ENCODE measurements at places on chromosomes 1 and 21.

DNA sequence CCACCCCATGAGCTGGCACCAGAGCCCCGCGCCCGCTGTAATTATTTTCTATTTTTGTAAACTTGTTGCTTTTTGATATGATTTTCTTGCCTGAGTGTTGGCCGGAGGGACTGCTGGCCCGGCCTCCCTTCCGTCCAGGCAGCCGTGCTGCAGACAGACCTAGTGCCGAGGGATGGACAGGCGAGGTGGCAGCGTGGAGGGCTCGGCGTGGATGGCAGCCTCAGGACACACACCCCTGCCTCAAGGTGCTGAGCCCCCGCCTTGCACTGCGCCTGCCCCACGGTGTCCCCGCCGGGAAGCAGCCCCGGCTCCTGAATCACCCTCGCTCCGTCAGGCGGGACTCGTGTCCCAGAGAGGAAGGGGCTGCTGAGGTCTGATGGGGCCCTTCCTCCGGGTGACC, 19.1 kb downstream of the RNF223 start:
- DNase-seq = no peak

DNA sequence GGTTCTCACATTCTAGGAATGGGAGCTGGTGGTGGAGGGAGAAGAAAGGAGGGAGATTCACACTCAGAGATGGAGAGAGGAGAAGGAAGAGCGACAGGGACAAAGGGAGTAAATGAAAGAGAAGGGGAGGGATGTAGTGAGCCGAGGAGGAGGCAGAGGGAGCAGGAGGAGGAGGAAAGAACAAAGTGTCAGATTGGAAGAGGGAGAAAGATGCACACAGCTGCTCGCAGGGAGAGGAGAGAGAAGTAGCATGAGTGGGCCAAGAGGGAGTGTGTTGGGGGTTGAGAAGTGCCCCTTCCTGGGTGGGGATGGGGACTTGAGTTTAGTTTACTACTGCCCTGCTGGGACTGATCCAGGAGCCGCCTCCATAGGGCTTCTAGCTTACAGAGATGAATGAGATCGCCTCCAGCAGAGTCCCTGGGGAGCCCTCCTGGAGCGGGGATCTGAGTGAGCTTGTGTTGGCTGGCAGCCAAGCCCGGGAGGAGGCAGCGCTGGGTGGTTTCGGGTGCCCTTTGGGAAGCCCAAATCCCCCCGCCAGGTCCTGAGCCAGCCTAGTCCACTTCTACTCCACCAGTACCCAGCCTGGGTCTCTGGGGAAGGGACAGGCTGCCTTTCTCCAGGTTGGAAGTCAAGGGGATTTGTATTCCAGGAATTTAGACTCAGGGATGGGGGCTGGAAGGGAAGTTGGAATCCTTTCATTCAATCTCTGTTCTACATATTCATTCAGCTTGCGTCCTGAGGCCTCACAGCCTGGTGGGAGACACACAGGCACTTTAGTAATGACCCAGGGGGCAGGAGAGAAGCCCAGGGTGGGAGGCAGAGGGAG, 20.9 kb downstream of the PTPRU start:
- DNase-seq = no peak

- DNase-seq = no peak
Observed at GRCh38 chr1:178324003-178324402, 172.8 kb downstream of the CLEC20A start.

- no peak for DNase-seq
Observed at GRCh38 chr1:37947364-37947763, 511 bp upstream of the INPP5B start.

- DNase-seq = no peak
Observed at GRCh38 chr1:97647776-97648175, 273.1 kb downstream of the DPYD start.

DNA sequence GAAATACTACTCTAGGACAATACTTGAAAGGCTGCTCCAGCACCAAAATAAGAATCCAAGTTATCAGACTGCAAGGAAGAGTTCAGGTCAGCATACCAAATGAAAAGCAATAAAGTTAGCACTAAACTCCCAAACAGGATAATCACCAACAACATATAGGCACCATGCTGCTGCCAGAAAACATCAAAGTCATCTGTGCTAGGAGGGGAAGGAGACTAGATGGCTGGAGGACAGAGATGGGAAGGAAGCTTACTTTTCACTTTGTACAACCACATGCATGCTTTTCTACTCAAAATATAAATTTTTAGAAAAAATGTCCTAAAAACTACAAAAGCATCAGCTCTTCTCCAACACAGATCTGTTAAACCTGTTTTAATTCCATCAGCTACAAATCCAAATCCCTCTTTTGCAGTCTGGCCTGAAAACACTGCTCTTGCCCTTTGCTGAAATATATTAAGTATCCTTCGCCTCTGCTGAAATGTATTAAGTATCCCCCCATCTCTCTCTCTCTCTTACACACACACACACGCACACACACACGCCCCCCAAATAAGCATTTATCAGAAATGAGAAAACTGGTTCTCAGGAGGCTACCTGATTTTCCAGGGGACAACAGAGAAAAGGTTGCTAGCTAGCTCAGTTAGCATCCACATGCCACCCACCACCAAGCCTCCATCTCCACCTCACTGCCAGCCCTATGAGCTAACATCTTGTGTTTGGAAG, 1.5 kb downstream of the GATAD2B start:
- DNase-seq = no peak

- no peak for DNase-seq
Observed at GRCh38 chr1:179323436-179323835, 29.8 kb downstream of the SOAT1 start.

DNA sequence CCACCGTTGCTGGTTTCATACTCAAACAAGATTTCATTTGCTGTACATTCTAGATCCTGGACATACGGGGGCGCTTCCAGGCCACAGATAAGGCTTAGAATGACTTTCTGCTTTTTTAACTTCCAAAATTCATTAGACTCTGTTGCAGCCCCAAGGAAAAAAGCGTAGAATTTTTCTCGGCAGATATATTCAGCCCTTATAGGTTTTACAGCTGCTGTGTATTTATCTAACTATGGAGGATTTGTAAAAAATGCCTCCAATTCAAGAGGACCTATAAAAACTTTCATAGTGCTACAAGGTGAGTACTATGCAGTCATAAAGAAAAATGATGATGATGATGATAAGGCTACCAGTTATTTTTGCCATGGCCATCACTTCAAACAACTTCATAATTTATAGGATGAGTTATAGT, 51.6 kb downstream of the SLC30A10 start:
- DNase-seq = no peak

- no peak for DNase-seq
Observed at GRCh38 chr1:7460807-7461206, 310.3 kb upstream of the VAMP3 start.

DNA sequence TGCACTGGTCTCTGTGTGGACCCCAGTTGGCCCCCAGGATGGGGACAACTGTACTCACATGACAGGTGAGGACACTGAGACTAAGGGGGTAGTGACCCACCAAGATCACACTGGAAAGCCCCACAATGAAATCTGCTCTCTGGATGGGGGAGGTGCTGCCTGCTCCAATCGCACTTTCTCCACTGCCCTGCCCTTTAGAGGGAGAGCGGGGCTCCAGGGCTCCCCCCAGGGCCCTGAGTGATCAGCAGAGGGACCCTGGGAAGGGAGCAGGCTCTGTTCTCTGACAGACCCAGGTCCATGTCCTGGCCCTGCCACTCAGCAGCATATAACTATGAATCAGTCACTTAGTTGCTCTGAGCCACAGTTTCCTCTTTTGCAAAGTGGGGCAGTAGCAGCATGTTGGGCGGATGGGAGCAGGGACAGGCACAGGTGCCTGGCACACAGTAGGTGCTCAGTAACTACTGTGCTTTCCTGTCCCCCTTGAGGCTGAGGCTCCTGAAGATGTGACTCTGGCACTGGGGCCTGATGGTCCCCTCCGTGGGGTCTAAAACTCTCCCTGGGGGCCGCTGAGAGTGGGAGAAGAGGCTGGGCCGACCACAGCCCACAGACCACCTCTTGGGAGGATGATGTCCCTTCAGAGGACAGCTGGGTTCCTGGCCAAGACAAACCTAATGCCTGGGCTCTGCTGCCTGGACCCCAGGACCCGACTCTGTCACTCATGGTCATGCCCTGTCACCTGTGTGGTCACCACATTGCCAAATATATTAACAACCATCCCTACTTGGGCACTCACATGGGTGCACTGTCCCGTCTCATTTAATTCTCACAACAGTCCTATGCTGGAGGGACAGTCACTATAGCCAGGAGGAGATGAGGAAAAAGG, 222.7 kb downstream of the PTPRU start:
- no peak for DNase-seq

- DNase-seq = no peak
Observed at GRCh38 chr1:32063261-32063681, 9.5 kb upstream of the TMEM39B start.

- DNase-seq = no peak
Observed at GRCh38 chr1:63135801-63136200, 186.6 kb upstream of the FOXD3 start.

DNA sequence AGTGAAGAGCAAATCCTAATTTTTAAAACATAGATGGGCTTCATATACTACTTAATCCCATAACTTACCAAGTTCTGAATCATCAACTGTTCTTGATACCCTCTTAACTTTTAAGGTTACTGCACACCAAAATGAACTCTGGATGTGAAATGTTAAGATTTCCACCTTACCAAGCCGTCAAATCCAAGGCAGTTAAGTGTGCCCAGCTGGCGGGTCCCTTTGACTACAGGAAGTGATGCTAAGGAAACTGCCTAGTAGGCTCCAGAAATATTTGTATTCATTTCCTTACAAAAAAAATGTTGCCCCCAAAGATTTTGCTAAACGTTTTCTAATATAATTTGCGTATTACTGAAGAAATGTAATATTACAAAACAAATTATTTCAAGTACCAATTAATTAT, 10.7 kb downstream of the NRIP1 start:
- no peak for DNase-seq

- no peak for DNase-seq
Observed at GRCh38 chr1:221961532-221962292, 219.8 kb upstream of the DUSP10 start.

- no peak for DNase-seq
Observed at GRCh38 chr1:152806576-152806975, at the start of gene LCE1C. Gene LCE1C (minus strand): TSS chr1:152806651. CDS start chr1:152805478, 1,173 bp downstream.

GRCh38 chr1:237261198-237261597, 219.2 kb downstream of the RYR2 start:
- no peak for DNase-seq

DNA sequence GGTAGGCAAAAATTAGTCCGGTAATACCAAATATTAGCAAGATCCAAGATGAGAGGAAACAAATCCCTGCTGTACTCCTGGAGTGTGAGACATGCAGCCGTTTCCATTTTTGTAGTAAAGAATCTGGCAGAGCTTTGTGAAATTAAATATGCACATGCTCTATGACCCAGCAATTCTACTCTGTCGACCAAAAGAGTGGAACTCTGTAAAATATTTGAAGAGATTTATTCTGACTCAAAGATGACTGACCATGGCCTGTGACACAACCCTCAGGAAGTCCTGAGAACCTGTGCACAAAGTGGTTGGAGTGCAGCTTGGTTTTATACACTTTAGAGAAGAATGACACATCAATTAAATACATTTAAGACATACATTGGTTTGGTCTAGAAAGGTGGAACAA, 16.2 kb downstream of the HAX1 start:
- no peak for DNase-seq

DNA sequence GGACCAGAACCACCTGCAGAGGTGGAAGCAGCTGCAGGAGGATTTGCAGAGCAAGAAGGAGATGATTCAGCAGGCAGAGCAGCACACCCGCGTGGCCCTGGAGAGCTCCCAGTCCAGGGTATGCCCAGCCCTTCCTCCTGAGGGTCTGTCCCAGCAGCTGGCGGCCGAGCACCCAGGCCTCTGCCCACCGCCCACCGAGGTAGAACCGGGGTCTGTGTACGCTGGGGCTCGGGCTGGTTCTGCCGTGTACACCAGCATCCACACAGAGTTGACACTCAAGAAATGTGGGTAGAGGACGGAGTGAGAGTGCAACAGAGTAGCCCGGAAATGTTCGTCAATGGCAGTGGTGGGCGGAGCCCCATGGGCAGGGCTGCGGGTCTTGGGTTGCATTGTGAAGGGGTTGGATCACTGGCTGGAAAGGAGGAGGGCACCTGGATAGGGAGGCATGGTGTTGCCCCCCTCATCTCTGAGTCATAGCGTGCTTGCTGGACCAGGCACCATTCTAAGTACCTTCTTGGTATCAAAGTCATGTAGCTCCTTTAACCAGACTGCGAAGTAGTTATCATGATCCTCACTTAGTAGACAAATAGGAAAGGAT, 5.1 kb upstream of the SMIM1 start:
- no peak for DNase-seq

- no peak for DNase-seq
Observed at GRCh38 chr1:200899451-200899915, 4.8 kb downstream of the INAVA start.

DNA sequence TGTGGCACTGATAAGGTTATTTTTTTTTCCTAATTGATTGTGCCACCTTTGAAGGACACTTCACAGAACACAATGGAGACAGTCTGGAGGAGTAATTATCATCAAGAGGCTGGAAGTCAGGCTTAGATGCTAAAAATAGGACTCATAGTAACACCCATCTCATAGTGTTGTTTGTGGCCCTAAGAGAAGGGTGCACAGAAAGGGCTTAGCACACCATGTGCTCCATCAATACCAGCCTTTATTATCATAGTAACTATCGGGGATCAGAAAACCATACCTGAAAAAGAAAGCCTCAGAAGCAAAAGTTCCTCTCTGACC, 11.9 kb downstream of the NIPAL3 start:
- DNase-seq = no peak

DNA sequence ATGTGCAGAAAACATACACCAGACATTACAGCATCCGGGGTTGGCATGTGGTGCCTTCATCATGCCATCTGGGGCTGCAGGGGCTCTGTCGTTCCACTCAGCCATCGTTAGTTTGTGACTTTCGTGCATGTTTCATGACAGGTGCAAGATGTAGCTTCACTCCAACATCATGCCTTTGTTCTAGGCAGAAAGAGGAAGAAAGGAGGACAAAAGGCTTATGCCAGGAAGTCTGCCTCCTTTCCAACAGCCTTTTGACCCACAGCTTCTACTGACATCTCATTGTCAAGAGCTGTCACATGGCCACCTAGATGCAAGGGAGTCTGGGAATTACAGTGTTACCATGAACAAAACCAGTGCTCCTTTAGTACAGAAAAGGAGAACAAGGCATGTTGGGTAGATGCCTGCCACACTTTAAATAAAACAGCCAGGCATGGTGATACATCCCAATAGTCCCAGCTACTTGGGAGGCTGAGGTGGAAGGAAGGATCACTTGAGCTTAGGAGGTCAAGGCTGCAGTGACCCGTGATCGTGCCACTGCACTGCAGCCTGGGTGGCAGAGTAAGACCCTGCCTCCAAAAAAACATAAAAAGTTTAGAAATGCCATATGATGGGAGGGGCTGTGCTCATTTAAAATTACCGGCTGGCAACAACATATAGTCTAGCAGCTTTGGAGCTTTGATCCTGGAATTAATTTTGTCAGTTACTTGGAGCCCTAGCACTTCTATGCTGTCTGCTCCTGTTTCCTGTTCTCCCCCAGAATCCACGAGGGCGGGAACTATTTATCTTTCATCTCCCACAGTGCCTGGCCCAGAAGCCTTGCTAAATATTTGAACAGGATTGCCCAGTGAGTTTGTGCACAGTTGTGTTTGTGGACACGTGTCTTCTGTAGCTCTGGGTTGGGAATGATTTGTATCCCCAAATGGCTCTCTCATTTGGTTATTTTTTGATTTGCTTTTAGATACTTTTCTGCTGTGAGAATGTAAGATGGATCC, 7.4 kb downstream of the DOP1B start:
- DNase-seq = no peak

GRCh38 chr1:8127171-8127641, 101.1 kb upstream of the ERRFI1 start:
- DNase-seq = no peak

GRCh38 chr1:118021668-118022067, 92.1 kb downstream of the WDR3 start:
- DNase-seq = no peak

Measured in 8988T (cell line).